ENCODE measurements at places on chromosomes 1 and 21.

DNA sequence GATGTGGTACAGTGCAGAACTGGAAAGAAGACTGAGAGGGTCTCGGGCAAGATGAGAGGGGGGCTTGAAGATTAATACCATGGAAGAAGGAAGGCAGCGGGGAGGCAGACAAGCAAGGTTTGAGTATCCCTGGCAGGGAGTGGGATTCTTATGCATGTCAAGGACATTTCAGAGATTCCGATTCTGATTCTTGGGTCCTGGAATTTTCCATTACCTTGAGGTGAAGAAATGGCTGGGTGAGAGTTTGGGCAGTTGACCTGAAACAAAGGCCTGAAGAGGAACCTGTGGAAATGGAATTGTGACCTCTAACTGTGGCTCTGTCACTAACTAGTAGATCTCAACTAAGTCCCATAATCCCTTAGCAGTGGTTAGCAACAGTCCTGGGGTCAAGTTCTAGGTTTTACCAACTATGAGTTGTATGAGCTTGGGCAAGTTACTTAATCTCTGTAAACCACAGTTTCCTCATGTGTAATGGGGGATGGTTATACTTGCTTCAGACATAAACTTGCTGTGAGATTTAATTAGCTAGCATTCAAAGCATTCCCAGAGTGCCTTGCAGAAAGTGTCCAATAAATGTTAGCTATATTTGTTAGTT is 8.6 kb upstream of the ACTN2 start:
- no peak for DNase-seq

DNA sequence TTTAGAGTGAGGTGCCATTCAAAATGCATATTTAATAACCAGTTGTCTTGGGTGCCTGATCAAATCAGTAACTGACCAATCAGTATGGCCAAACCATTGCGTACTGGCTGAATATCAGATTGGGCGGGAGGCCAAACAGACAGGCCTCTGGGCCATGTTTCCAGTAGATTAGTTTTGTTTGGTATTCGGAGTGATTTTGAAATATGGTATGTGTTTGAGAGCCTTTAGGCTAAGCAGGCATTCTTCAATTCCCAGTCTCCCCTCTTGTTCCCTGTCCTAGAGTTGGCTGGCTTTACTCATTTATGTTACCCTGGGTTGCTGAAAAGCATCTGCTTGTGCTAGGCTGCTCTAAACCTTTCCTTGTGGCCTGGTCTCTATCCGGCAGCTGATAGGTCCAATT is 80.1 kb downstream of the BACH1 start:
- DNase-seq, result no peak

DNA sequence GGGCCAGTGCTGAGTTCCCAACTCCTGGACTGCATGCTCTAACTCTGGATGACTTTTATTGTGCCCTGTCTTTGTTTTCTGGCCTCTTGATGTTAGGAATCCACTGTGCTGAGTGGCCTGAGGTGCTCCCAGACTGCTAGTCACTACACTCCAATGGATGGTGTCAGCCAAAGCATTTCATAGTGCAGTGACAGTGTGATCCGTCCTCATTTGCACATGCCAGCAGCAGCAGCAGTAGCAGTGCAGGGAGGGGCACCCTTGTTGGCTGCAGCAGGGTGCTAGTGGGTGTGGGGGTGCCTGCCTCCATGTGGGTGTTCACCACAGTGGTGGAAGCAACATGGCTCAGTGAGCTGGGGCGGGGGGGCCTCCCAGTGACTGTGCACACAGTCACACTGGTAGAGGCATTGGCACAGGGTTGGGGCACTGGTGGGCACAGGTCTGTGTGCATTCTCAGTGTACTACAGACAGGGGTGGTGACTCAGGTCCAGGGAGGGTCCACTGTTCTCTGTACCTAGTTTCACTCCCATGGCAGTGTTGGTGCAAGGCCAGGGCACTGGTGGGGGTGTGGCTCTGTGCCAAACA is 214.0 kb downstream of the ZC3H11B start:
- DNase-seq, result no peak

GRCh38 chr1:203760506-203760905 is 4.5 kb upstream of the LAX1 start:
- DNase-seq, result no peak

GRCh38 chr1:169528215-169529067 is 42.7 kb upstream of the SLC19A2 start:
- no peak for DNase-seq

GRCh38 chr1:16491056-16491675 is 22.9 kb downstream of the RNU1-1 start:
- DNase-seq, result peak; percentile 9

DNA sequence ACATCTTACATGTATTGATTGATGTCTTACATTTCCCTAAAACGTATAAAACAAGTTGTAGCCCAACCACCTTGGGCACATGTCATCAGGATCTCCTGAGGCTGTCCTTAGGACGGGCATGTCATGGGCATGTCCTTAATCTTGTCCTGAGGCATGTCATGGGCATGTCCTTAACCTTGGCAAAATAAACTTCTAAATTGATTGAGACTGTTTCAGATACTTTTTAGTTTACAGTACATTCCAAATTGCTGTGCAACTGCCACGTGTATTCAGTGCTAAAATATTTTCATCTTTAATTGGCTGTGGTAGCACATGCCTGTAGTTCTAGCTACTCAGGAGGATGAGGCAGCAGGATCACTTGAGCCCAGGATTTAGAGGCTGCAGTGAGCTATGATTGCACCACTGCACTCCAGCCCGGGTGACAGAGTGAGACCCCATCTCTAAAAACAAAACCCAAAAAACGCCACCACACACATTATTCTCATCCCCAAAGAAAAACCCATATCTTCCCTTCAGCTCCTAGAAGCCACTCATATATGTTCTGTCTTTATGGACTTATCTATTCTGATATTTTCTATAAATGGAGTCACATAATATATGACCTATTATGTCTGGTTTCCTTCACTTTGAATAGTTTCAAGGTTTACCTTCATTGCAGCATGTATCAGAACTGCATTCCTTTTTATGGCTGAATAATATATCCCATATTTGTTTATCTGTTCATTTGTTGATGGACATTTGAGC is 96.0 kb upstream of the BTG3 start:
- no peak for DNase-seq

DNA sequence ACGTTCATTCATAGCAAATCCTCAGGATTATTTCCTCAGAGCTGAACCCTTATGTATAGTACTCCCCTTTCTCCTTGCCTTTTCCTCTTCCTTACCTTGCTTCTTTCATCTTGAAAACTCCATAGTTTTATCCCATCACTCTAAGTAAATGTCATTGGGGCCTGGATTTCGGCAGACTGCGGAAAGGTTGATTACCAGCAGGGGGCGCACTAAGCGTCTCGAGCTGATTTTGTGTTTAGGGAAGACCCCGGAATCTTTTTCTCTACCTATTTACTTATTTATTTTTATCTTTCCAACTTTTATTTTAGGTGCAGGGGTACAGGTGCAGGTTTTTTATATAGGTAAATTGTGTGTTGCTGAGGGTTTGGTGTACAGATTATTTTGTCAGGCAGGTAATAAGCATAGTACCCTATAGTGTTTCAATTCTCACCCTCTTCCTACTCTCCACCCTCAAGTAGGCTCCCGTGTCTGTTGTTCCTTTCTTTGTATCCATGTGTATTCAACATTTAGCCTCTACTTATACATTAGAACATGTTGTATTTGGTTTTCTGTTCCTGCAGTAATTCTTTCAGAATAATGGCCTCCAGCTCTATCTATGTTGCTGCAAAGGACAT is 11.4 kb upstream of the MTARC1 start:
- peak; percentile 62 for DNase-seq

All from eye (tissue), 1 donor.